Occipital lobe (tissue), 3 donors: ENCODE measurements at places on chromosomes 16 and 17.
A peak's percentile ranks its signal among the peaks of the same experiment; 100 is the strongest.

DNA sequence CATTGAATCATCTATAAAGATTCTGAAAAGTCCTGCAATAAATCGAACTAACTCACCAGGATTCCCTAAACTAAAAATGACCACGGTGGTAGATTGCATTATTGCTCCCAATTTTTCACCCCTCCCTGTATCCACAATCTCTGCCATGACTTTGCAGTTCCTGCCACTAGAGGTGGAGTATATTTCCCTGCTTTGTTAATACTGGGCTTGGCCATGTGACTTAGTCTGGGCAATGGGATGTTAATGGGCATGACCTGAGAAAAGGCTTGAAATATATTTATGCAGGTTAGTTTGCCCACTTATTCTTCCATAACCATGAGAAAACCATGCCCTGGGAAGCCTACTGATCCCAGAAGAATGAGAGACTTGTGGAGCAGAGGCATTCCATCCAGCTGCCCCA, 59.1 kb downstream of the NOG start:
- DNase-seq, result no peak

- DNase-seq, result no peak
Measured at GRCh38 chr16:13875614-13876284, 44.2 kb upstream of the ERCC4 start.

GRCh38 chr16:3654249-3654991, at the start of gene DNASE1:
TSS of gene DNASE1 (plus strand) at chr16:3654691. CDS start at chr16:3655374, 683 bp downstream.
- no peak for DNase-seq

DNA sequence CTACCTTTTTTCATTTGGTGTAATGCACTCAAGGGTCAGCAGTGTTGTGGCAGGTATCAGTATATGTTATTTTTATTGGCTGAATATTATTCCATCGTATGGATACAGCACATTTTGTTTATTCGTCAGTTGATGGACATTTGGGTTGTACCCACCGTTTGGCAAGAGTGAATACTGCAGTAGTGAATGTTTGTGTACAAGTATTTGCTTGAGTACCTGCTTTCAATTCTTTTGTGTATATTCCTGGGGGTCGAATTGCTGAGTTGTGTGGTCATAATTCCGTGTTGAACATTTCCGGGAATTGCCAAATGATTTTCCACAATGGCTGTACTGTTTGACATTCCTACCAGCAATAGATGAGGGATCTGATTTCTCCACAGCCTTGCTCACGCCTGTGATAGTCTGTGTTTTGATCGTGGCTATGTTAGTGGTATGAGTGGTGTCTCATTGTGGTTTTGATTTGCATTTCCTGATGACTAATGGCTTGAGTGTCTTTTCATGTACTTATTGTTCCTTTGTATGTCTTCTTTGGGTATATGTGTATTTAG, 108.4 kb downstream of the OR1D5 start:
- DNase-seq, result no peak

DNA sequence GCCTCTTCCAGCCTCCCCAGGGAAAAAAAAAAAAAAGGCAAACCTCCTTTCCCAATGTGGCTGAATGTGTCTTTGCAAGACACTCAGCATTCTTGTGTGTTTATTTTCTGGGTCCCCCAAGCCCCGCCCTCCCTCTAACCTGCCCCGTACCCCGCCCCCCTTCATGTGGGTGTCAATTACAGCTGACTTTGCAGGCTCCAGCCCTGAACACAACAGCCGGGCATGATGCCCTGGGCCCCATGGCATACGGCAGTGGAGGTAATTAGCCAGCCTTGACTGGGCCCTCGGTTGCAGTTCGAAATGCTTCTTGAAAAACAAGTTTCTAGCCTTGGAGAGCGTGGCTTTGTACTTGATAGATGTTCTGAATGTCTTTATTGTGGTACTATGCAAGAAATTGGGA, 354.7 kb upstream of the RBFOX1 start:
- no peak for DNase-seq

- no peak for DNase-seq
Measured at GRCh38 chr17:75289832-75290337, 652 bp upstream of the SLC25A19 start.

DNA sequence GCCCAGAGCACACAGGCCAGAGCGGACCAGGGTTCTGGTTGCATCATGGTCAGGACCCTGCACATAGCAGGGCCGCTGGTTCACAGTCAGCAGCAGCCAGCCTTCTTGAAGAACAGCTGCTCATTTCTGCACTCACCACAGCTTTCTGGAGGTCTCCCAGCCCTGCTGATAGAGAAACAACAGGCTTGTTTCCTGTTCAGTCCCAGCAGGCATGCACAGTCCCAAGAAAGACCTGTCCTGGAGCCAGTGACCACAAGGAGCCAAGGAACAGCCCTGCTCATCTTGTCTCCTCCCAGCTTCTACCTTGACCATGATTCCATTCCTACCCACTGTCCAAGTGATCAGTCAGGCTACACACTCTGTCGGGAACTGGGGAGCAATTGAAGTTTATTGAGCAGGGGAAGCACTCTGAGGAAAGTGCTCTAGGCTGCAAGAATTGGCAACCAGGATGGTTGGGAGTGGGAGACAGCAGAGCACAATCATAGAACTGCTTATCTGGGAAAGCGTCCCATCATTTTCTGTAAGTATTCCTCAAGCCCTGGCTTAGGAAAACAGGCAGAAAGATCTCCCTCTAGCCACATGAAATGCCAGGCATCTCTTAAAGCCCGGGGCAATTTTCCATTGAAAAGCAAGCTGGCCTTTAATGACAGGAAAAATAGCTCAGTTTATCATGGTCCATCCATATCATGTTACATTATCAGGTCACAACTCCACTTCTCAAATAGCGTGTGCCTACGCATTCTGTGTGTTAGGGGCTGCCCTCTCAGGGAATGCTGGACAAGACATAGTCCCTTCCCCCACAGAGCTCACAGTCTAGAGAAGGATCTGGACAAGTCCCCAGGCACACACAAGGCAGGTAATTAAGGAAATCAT, 155.4 kb upstream of the FOXF1 start:
- no peak for DNase-seq

DNA sequence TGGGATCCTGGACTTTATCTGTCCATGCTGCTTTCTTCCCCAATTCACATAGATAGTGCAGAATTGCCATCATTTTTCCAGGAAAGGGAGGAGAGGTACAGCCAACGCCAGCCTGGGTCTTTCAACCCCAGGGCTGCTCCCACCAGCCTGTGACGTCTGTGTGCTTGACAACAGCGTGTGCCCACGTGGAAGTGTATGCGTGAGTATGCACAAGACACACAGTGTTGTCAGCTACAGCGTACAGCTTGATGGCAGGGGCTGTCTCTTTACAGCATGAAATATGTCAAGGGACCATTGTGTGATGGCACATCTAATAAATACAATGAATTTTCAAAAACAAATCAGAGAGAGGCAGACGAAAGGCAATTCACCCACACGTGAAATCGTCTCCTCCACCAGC, 62.3 kb downstream of the GSG1L start:
- no peak for DNase-seq

- DNase-seq, result no peak
Measured at GRCh38 chr16:50323335-50324011, 45.3 kb downstream of the BRD7 start.

GRCh38 chr16:24471561-24472350, 67.6 kb upstream of the RBBP6 start:
- DNase-seq, result peak; percentile 17

GRCh38 chr16:50573947-50574744, 25.9 kb downstream of the NKD1 start:
- DNase-seq, result peak; percentile 11

GRCh38 chr16:56684256-56684925, 2.1 kb downstream of the MT1X start:
- DNase-seq, result no peak

DNA sequence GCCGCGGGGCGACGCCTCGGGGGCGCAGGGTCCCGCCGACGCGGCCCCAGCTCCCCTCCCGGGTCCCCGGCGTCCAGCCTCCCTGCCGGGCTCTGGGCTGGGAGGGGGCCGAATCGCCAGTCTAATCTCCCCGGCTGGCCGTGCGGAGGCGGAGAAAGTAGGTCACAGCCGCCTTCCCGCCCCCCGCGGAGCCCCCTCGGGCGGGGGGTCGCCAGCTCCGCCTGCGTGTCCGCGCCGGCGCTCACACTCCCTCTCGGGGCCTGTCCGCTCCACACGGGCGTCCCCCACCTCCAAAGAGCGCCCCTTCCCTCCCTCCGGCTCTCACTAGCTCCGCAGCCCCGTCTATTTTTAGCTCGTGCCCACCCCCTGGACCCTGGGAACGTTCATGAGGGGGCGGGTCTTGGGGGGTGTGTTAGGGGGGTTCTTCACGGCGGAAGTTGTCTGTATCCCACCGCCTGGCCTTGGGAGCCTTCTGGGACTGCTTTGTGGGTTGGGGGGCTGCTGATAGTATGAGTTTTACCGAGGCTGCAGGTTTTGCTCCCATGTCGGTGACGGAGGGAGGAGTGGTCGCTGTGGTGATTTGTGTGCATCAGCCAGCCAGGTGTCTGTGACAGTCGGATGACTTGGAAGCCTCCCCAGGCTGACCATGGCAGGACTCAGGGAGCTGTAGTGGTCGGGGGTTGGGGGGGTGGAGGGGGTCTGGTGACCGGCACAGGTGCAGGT, 1.1 kb downstream of the ATP1B2 start:
- DNase-seq, result no peak

DNA sequence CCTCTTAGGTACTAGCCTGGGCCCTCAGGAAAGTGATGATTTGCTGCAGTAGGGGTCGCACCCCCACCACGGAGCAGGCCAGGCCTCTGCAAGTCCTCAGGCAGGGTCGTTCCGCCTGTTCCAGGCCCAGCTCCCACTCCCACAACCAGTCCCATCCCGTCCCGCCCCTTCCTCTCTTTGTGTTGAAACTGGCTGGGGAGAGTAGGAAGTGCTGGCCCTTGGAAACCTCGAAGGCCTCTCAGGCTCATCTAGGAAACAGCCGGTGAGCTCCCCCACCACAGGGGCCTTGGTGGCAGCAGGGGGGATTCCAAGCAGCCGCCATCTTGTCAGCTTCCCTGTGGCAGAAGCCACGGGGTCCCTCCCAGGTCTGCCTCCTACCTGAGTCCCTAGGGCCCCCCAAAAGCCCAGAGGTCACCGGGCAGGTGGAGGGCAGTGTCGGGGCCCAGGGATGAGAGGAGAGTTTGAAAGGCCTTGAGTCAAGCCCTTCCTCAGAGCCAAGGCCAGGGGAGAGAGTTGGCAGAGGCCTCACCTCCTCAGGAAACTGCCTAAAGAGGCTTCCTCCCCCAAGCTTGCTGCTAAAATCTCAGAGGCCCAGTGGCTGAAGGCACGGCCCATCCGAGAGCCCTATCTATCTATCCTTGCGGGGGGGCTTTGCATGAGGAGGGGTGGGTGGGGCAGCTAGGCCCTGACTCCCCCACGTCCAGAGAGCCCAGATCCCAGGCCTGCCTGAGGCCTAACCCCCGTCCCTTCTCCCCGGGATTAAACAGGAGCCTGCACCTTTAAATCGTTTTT, 22.2 kb downstream of the MMP15 start:
- no peak for DNase-seq

DNA sequence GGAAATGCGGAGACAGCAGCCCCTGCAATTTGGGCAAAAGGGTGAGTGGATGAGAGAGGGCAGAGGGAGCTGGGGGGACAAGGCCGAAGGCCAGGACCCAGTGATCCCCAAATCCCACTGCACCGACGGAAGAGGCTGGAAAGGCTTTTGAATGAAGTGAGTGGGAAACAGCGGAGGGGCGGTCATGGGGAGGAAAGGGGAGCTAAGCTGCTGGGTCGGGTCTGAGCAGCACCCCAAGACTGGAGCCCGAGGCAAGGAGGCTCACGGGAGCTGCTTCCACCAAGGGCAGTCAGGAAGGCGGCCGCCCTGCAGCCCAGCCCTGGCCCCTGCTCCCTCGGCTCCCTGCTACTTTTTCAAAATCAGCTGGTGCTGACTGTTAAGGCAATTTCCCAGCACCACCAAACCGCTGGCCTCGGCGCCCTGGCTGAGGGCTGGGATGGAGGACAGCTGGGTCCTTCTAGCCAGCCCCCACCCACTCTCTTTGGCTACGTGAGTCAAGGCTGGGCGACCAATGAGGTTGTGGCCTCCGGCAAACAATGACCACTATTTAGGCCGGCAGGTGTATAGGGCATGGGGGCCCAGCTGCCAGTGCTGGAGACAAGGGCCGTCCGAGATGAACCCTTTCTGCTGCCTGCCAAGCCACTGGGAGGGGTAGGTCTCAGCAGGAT, 507 bp downstream of the SERPINF1 start:
- DNase-seq, result no peak

DNA sequence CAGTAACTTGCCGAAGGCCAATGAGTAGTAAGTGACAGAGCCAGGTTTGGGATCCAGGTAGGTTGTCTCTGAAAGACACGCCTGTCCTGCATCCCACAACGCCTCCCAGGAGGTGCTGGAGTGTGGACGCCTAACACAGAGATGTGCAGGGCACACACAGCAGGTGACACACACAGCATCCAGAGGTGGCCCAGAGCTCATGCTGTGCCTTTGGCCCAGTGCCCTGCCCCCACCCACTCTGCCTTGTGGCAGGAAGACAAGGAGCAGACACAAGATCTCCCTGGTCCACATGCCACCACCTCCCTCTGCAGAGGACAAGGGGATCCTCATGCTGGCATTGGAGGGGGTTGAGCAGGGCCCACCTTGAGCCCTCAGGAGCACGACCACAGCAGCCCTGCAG, 14.7 kb upstream of the STH start:
- no peak for DNase-seq

DNA sequence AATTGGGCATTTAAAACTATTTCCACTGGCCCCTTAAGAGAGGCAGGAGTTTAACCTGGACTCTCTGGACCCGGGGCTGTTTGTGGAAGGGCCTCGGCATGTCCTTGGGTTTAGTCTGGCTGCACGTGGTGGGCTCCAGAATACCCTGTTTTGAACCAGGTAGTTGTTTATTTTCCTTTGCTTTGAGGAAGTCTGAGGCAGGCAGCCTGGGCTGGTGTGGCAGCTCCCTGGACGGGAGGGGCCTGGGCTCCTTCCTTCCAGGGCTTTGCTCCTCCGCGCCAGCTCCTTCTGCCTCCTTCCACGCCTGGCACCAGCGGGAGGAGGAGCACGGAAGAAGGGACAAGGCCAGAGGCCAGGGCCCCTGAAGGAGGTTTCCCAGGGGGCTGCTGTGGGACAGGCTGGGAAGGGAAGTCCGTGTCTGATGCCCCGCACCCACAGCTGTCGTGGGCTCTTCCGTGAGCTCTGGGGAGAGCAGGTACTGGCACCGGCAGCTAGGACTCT, 15.5 kb downstream of the BANP start:
- DNase-seq, result no peak

DNA sequence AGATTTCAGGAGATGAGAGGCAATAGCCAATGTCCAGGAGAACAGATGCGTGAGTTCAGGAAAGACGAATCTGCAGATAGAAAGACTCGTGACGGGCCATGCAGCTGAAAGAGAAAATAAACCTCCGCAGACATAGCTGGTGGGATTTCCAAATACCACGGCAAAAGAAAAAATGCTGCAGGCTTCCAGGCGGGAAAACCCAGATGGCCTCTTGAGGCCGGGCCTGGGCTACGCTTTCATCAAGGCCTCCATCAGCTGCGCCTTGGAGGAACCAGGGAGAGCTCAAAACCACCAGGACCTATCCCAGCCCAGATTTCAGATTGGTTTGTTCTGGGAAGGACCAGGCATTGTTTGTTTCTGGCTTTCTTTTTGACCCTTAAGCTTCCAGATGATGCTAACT, 16.7 kb downstream of the CCDC40 start:
- no peak for DNase-seq
